ENCODE measurements at places on chromosomes 12 and 14.

GRCh38 chr12:99620159-99620479 is 27.4 kb upstream of the GARIN6 start:
- H3K4me1 ChIP-seq, result no peaks in the 10 kb centered on the region
- no peaks in the 10 kb centered on the region for H3K27me3 ChIP-seq
- no peak overlapping the region for H3K4me3 ChIP-seq
- no peaks in the 10 kb centered on the region for H3K36me3 ChIP-seq
- no peak overlapping the region for H3K27ac ChIP-seq

DNA sequence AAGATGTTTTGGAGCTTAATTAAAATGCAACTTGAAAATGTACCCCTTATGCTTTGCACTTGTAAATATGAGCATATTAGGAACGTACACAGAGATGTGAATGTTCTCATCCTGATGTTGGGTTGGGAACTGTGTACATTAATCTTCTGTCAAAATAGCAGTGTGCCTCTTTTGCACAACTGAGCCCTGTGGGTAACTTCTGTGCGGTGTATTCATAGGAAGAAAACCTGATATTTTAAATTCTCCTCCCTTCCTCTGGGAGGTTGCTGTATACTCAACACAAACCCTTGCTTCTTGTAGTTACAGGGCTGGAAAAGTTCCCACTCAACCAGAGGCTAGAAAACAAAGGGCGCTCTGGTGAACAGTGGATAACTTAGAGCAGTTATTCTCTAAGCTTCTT is 18.7 kb downstream of the PTHLH start:
- H3K4me3 ChIP-seq, result no peak overlapping the region
- no peak overlapping the region for H3K27ac ChIP-seq
- no peak for ATAC-seq

GRCh38 chr12:21507849-21508248 is 6.3 kb downstream of the GOLT1B start:
- H3K27ac ChIP-seq, result no peak overlapping the region
- no peak overlapping the region for H3K4me3 ChIP-seq
- H3K36me3 ChIP-seq, result peaks cover 5% of the 10 kb centered on the region
- no peak for ATAC-seq

- H3K27me3 ChIP-seq, result no peaks in the 10 kb centered on the region
- no peak overlapping the region for H3K27ac ChIP-seq
- H3K4me3 ChIP-seq, result no peak overlapping the region
- no peaks in the 10 kb centered on the region for H3K36me3 ChIP-seq
Observed at GRCh38 chr12:18068355-18068754, 21.6 kb downstream of the RERGL start.

DNA sequence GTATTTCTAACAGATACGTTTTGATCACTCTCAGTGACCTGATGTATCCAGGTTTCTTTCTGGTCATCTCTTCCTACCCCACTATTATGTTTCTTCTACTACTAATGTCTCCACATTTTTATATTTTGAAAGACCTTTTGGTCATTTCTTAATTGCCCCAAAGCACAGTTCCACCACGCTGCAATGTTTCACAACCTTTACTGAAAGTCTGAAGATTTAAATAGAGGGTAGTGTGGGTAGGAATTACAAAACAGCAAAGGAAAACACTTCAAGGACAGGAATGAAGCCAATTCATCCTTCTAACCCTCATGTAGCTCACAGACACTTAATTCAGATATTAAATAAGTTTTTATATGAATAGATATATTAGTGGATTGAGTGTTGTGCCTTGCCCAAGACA is 36.1 kb upstream of the SLC16A7 start:
- no peaks in the 10 kb centered on the region for H3K4me1 ChIP-seq
- no peaks in the 10 kb centered on the region for H3K27me3 ChIP-seq
- H3K36me3 ChIP-seq, result no peaks in the 10 kb centered on the region
- no peak overlapping the region for H3K27ac ChIP-seq
- no peak overlapping the region for H3K4me3 ChIP-seq

- peaks cover 85% of the 10 kb centered on the region for H3K27me3 ChIP-seq
- ATAC-seq, result no peak
- no peaks in the 10 kb centered on the region for H3K36me3 ChIP-seq
- H3K4me3 ChIP-seq, result no peak overlapping the region
- no peak overlapping the region for H3K27ac ChIP-seq
Observed at GRCh38 chr12:113086249-113087164, 30.0 kb downstream of the DTX1 start.

DNA sequence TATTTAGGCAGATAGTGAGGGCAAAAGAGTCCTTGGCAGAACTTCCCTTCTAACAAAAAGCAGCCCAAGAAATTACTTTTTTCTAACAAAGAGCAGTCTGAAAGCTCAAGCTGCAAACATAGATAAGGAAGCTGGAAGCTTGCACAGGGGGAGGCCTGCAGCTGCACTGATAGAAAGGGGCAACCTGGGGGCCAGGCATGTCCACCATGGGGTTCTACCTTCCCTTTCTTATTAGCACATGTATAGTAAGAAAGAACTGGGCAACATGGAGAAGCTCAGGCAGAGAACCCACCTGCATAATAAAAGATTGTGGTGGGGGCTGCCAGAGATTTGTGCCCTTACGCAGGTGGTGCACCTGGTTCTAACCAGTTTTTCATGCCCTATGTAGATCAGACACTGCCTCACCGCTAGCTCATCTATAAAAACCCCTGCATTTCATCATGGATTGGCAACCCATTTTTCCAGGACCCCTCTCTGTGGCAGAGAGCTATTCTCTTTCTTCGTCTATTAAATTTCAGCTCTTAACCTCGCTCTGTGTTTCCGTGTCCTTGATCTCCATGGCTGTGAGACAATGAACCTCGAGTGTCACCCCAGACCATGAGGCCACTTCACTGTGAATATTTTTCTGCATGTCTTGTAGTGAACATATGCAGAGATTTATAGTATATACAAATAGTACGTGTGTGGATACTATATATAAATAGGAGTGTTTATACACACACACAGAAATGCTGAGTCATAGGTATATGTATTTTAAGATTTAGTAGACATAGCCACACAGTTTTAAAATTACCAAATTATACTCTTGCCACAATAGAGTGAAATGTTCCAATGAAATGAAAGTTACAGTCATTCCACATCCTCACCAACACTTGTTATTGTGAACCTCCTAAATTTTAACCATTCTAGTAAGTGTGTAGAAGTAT is 53.0 kb downstream of the PEX5 start:
- ATAC-seq, result no peak
- H3K36me3 ChIP-seq, result no peaks in the 10 kb centered on the region
- no peak overlapping the region for H3K27ac ChIP-seq
- H3K4me3 ChIP-seq, result no peak overlapping the region
- no peaks in the 10 kb centered on the region for H3K27me3 ChIP-seq
- H3K4me1 ChIP-seq, result no peaks in the 10 kb centered on the region

- no peaks in the 10 kb centered on the region for H3K4me1 ChIP-seq
- H3K4me3 ChIP-seq, result no peak overlapping the region
- H3K36me3 ChIP-seq, result no peaks in the 10 kb centered on the region
- ATAC-seq, result no peak
- H3K27ac ChIP-seq, result no peak overlapping the region
Observed at GRCh38 chr12:59820594-59821011, 224.8 kb downstream of the SLC16A7 start.

DNA sequence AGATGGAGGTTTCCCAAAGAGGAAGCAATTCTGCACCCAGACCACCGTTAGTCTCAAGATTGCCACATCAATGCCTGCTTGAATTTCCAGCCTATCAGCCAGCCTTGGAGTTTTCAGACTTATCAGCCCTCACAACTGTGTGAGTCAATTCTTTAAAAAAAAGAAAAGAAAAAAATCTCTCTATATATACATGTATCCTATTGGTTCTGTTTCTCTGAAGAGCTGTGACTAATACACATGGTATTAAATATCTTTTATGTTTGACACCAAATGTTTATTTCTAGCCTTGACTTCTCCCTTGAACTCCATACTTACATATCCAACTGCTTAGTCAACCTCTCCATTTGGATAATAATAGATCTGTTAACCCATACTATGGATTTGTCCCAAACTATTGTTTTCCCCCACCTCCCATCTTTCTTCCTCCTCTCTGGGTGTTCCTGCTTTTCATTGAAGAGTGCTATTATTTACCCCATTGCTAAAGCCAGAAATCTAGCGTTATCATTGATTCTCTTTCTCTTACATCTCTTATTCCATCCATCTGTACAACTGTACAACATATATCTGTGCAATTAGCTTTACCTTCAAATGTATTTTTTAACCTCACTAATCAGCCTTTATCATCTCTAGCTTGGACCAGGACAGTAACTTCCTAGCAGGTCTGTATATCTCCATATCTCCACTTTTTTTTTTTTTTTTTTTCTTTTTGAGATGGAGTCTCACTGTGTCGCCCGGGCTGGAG is 22.7 kb upstream of the EID3 start:
- H3K4me1 ChIP-seq, result peaks cover 4% of the 10 kb centered on the region
- H3K27ac ChIP-seq, result peak overlapping the region; percentile 24
- ATAC-seq, result no peak
- no peak overlapping the region for H3K4me3 ChIP-seq

GRCh38 chr12:111741235-111741812 is 25.4 kb upstream of the ALDH2 start:
- peak overlapping the region; percentile 46 for H3K27ac ChIP-seq
- H3K4me1 ChIP-seq, result no peaks in the 10 kb centered on the region
- no peak for ATAC-seq
- H3K27me3 ChIP-seq, result no peaks in the 10 kb centered on the region

DNA sequence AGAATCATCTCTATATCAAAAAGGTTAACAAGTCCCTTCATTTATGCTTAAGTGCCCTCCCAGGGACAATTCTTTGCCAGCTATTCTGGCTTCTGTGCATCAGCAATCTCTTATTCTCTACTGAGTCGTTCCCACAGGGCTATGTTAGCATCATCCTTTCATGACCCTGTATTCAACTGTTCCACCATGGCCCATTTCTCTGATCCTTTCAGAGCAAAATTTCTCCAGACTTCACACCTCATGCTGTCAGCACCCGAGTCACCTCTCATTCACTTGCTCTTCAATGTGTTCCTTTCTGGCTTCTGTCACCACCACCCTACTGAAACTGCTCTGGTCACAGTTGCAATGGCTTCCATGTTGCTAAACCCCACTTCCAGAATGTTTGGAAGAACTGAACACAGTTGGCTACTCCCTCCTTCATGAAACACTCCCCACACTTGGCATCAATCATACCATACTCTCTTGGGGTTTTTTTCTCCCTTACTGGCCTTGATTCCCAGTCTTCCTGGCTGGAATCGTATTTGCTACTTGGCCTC is 159.5 kb upstream of the HMGA2 start:
- H3K4me1 ChIP-seq, result no peaks in the 10 kb centered on the region
- no peaks in the 10 kb centered on the region for H3K36me3 ChIP-seq
- H3K4me3 ChIP-seq, result no peak overlapping the region
- no peak overlapping the region for H3K27ac ChIP-seq

- H3K27ac ChIP-seq, result no peak overlapping the region
- no peak for ATAC-seq
- peaks cover 30% of the 10 kb centered on the region for H3K27me3 ChIP-seq
- H3K4me3 ChIP-seq, result no peak overlapping the region
- H3K36me3 ChIP-seq, result no peaks in the 10 kb centered on the region
- H3K4me1 ChIP-seq, result no peaks in the 10 kb centered on the region
Observed at GRCh38 chr12:114580306-114580705, 103.7 kb downstream of the TBX3 start.

GRCh38 chr14:95956601-95957460 is 80.2 kb downstream of the TUNAR start:
- peaks cover 40% of the 10 kb centered on the region for H3K27me3 ChIP-seq
- no peak overlapping the region for H3K4me3 ChIP-seq
- H3K4me1 ChIP-seq, result no peaks in the 10 kb centered on the region
- ATAC-seq, result no peak

DNA sequence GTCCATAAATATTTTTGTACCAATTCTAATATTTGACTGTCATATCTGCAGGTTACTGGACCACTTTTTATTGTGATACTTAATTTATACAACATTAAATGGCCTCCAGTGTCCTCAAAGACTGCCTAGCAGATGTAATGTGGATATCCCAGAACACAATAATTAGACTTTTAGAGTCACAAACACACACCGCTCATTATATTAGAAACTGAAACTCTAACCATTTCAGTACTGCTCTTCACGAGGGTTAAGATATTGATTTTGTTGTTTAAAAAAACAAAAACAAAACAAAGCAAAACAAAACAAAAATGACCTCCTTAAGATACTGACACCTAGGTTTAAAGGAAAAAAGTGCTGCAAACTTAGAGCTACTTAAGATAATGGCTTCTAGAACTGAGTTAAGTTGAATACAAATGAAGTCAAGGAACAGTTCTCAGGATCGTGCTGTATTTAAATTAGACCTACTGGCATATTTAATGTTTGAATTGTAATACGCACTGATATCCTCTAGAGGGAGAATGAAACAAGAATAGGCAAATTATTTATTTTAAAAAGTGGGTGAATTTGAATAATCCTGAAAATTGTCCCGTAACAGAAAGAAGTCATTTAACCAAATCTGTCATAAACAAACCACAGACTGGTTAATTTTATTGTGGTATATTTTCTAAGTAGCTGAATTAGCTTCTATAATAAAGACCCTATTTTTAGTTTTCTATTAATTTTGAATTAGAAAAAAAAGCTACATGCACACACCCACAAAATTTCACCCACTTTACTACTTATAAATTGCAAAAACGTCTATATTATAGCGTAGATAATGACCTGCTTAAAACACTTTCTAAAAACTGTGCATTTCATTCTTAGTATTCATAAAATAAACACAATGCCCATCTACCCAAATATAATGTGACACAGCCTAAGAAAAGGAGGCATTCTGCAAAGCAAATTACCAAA is 395.2 kb upstream of the DCN start:
- H3K27me3 ChIP-seq, result no peaks in the 10 kb centered on the region
- no peak for ATAC-seq

DNA sequence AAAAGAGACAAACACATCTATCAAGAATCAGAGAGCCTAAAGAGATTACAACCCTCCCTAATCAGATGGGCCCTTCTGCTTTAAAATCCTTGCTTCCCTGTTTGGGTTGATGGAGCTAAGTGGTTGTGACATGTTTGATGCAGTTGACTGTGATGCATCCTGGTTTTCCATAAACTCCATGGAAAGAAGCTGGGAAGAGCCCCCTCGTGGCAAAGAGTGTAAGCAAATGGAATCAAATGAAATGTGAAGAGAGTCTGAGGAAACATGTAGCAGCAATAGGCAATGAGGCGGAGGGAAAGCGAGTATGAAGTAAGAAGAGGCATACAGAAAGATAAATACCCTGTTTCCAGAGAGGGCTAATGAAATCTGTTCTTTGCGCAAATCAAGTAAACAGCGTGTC is 70.4 kb upstream of the SLCO1C1 start:
- no peak for ATAC-seq
- no peak overlapping the region for H3K4me3 ChIP-seq
- H3K27me3 ChIP-seq, result no peaks in the 10 kb centered on the region
- no peaks in the 10 kb centered on the region for H3K36me3 ChIP-seq
